Spinal cord (tissue), 10 donors: ENCODE measurements at places on chromosomes 12 and 14. TPM values are rescaled to one million over a fixed set of nuclear protein-coding genes. Genes with fewer than 3 reads are reported as not detected.

Gene FSCB
- total RNA-seq = 0.11 TPM

Gene SSPN
- total RNA-seq = 23.2 TPM

Gene CCDC60
- total RNA-seq = 3.7 TPM

GRCh38 chr14:100025111-100025510 is 40.1 kb upstream of the EVL start:
- H3K4me1 ChIP-seq = peaks cover 4% of the 10 kb centered on the region
- no peak for DNase-seq
- no peak overlapping the region for H3K27ac ChIP-seq
- H3K36me3 ChIP-seq = no peaks in the 10 kb centered on the region
- no peaks in the 10 kb centered on the region for H3K27me3 ChIP-seq

DNA sequence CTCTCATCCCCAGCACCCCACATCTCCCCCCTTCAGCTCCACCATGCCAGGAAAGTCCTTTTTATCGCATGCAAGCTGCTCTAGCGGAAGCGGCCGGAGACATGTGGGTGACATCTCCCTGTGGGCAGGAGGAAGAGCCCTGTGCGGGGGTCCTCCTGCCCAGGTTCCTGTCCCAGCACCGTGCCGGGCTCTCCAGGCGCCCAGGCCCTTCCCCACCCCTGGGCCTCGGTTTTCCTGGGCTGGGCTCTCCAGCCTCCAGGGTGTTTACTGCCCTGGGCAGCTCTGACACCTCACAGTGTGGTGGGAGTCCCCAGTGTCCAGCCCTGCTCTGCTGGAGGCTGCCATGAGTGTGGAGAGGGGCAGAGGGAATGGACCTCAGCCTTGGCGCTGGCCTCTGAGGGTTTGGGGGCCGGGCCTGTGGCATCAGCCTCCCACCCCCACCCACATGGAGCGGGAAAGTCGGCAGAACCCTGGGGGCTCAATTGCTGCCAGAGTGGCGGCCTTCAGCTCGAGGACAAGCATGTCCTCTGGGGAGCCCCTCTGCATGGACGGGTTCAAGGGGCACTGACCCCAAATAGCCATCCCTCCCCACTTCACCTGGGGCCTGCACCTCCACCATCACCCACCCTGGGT is 16.9 kb downstream of the ASPG start:
- no peak overlapping the region for H3K4me3 ChIP-seq
- H3K36me3 ChIP-seq = peaks cover 2% of the 10 kb centered on the region
- no peak for DNase-seq

GRCh38 chr12:117279606-117280005 is 81.8 kb downstream of the NOS1 start:
- DNase-seq = no peak
- no peaks in the 10 kb centered on the region for H3K36me3 ChIP-seq
- peaks cover 4% of the 10 kb centered on the region for H3K27me3 ChIP-seq
- no peaks in the 10 kb centered on the region for H3K4me1 ChIP-seq

- no peak for DNase-seq
- no peaks in the 10 kb centered on the region for H3K27me3 ChIP-seq
- H3K36me3 ChIP-seq = peaks cover 51% of the 10 kb centered on the region
- no peak overlapping the region for H3K4me3 ChIP-seq
- H3K4me1 ChIP-seq = no peaks in the 10 kb centered on the region
These were observed 8.6 kb downstream of the ACADS start for GRCh38 chr12:120734210-120734609.

DNA sequence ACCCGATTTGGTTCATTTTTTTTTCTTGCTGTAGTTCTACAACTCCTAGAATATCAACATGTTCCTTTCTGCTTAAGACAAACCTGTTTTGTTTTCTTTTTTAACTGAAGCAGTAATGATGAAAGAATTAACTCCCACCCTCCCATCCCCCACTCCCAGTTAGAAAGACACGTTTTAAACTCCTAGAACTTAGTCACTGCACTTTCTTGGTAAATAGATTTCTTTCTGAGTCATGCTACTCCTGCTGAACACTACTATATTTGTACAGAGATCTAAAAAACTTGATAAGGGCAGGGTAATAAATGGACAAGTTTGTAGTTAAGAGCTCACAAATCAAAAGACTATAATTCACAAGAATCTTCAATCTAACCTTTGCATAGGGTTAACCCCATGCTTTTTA is 118.9 kb upstream of the PTPRB start:
- no peaks in the 10 kb centered on the region for H3K36me3 ChIP-seq
- H3K4me3 ChIP-seq = no peak overlapping the region
- no peak for DNase-seq
- H3K27ac ChIP-seq = no peak overlapping the region
- no peaks in the 10 kb centered on the region for H3K27me3 ChIP-seq
- no peaks in the 10 kb centered on the region for H3K4me1 ChIP-seq

DNA sequence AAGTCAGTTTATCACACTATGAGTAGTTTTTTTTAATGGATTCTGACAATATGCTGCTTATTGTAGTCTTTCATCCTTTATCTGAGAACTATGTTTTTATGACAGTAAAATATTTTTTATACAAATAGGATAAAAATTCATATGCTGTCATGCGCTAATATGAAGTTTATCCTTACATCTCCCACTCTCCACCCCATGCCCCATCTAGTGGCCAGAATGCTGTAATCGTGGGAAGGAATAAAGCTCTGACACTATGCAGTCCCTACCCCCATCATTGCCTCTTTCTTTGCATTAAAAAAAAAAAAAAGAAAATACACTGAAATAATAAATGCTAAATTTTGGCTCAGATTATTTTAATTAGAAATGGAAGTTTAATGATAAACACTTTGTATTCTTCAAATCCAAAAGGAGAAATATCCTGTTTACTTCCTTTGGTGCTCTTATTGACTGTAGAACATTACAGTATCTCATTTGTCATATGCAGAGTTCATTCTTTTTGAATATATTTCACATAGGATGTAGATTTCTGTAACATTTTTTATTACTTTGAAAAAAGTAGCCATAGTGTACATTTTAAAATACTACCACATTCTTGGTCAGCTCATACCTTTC is 145.9 kb upstream of the SLCO1C1 start:
- peaks cover 4% of the 10 kb centered on the region for H3K36me3 ChIP-seq
- H3K4me1 ChIP-seq = no peaks in the 10 kb centered on the region
- H3K27me3 ChIP-seq = no peaks in the 10 kb centered on the region
- no peak overlapping the region for H3K4me3 ChIP-seq
- no peak for DNase-seq

Gene MIP
- not detected for total RNA-seq

GRCh38 chr12:103793512-103794045 is 47.5 kb downstream of the NT5DC3 start:
- H3K4me1 ChIP-seq = peaks cover 4% of the 10 kb centered on the region
- H3K27ac ChIP-seq = no peak overlapping the region
- no peaks in the 10 kb centered on the region for H3K27me3 ChIP-seq
- peaks cover 15% of the 10 kb centered on the region for H3K36me3 ChIP-seq

Gene CLMN
- 18.8 TPM for total RNA-seq

DNA sequence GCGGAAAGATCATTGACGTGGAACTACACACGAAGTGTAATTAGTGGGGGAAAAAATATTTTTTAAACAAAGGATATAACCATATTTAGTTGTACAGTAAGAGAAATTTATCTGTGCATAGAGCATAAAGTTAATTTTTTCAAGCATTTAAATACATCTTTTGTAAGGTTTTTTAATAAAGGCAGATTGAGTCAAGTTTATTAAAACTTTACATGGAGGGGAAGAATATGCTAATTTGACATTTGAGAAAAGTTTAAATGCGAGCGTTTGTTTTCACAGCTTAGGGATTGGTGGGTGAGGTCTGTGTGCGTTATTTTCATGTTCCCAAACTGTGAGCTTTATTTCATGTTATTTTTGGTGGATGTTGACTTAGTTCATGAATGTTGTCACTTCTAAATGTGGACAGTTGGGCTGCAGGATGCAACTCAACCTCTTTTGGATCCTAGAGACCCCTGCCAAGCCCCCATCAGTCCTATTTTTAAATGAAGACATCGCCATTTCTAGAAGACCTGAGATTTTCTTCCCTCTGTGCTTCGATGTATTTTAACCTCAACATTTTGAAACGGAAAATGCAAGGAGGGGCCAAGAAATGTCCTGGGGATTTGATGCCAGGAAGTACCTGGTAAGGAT is 32.3 kb downstream of the BRI3BP start:
- no peak for DNase-seq
- peaks cover 10% of the 10 kb centered on the region for H3K36me3 ChIP-seq
- H3K4me3 ChIP-seq = no peak overlapping the region
- H3K27me3 ChIP-seq = no peaks in the 10 kb centered on the region
- H3K27ac ChIP-seq = peak overlapping the region; percentile 3

- no peaks in the 10 kb centered on the region for H3K36me3 ChIP-seq
- no peaks in the 10 kb centered on the region for H3K27me3 ChIP-seq
- DNase-seq = no peak
- H3K27ac ChIP-seq = no peak overlapping the region
- peaks cover 5% of the 10 kb centered on the region for H3K4me1 ChIP-seq
These were observed 284.2 kb upstream of the SOX5 start for GRCh38 chr12:24233519-24234246.

Gene GPR137C
- 6.7 TPM for total RNA-seq

DNA sequence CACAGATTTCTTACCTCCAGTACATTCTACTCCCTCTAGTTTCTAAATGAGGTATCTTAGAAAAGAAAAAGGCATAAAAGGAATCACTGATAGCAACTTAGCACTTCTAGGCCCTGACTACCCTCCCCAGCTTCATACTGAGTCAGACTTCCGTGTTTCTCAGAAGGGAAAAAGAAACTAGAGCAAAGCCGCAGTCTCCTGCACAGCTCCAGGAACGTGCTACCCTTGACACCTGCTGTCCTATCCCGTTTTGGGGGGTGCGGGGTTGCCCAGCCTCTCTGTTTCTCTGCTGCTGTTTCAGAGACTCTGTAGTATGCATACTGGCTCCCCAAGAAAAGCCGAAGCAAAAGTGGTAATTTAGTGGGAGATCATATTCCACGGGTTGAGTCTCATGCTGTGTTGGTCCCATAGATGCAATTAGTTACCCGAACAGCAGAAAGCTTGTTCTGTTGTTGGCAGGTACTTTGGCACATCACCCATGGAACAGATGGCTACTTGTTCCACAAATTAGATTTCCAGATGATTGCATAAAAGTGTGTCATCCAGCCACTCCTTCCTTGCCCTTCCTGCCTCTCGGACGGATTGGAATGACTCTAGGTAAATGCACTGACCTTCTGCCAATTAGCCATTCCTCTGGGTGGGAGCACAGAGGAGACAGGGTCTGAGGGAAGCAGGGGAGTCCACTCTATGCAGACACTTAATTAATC is 438.1 kb downstream of the FUT8 start:
- H3K4me1 ChIP-seq = no peaks in the 10 kb centered on the region
- no peaks in the 10 kb centered on the region for H3K27me3 ChIP-seq
- H3K4me3 ChIP-seq = no peak overlapping the region
- no peak overlapping the region for H3K27ac ChIP-seq
- no peak for DNase-seq

DNA sequence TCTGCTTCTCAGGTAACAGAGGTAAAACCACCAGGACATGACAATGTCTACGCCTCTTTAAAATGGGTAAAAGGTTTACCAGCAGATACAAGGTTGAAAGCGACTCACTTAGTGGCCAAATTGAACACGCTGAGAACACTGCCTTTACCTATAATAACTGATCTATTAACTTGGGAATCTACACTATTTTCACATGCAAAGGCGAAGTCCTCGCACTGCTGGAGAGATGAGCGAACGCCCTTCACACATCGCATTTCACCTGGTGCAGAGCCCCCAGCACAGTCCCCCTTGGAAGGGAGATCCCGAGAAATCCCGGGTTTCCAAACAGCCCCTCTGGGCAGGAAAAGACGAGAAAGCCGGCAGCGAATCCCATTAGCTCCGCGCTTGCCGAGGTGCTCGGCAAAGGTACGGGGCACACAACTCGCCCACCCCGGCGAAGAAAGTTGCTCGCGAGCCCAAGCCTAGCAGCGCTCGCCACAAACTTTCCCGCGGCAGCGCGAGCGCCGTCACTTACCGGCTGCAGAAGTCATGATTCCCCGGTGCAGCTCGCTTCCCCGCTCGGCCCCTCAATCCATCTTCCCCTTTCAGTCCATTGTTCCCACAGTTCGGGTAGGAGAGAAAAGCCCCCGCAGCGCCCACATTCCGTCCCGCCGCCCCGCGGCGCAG is 423 bp downstream of the FGD6 start:
- H3K4me1 ChIP-seq = no peaks in the 10 kb centered on the region
- H3K4me3 ChIP-seq = peak overlapping the region; percentile 81
- peak overlapping the region; percentile 88 for H3K27ac ChIP-seq
- no peak for DNase-seq
- no peaks in the 10 kb centered on the region for H3K36me3 ChIP-seq

- no peak for DNase-seq
- H3K27ac ChIP-seq = no peak overlapping the region
- no peaks in the 10 kb centered on the region for H3K27me3 ChIP-seq
- peaks cover 20% of the 10 kb centered on the region for H3K4me1 ChIP-seq
These were observed 27.6 kb upstream of the GALNT9 start for GRCh38 chr12:132356691-132357622.

GRCh38 chr14:91302391-91302790 is 57.9 kb upstream of the GPR68 start:
- DNase-seq = no peak
- H3K27ac ChIP-seq = no peak overlapping the region
- peaks cover 54% of the 10 kb centered on the region for H3K36me3 ChIP-seq
- H3K4me1 ChIP-seq = peaks cover 21% of the 10 kb centered on the region
- H3K27me3 ChIP-seq = no peaks in the 10 kb centered on the region

- H3K36me3 ChIP-seq = no peaks in the 10 kb centered on the region
- no peak overlapping the region for H3K27ac ChIP-seq
- H3K4me1 ChIP-seq = peaks cover 15% of the 10 kb centered on the region
These were observed 139.3 kb downstream of the ADGRD1 start for GRCh38 chr12:131092901-131093603.

GRCh38 chr12:24896171-24896570 is 52.7 kb downstream of the BCAT1 start:
- no peak overlapping the region for H3K27ac ChIP-seq
- DNase-seq = no peak
- no peak overlapping the region for H3K4me3 ChIP-seq
- H3K36me3 ChIP-seq = peaks cover 6% of the 10 kb centered on the region
- no peaks in the 10 kb centered on the region for H3K4me1 ChIP-seq
- peaks cover 2% of the 10 kb centered on the region for H3K27me3 ChIP-seq

Gene GLIPR1L1
- total RNA-seq = not detected

Gene STK38L
- 49.9 TPM for total RNA-seq

Gene CRIP1
- 4.3 TPM for total RNA-seq

Gene PLCZ1
- total RNA-seq = 0.33 TPM

Gene LTB4R
- total RNA-seq = 2.7 TPM

GRCh38 chr12:26841085-26841484 is 8.1 kb upstream of the ITPR2 start:
- no peak for DNase-seq
- no peak overlapping the region for H3K4me3 ChIP-seq
- no peaks in the 10 kb centered on the region for H3K27me3 ChIP-seq
- H3K27ac ChIP-seq = no peak overlapping the region

Gene NGB
- 2.6 TPM for total RNA-seq

DNA sequence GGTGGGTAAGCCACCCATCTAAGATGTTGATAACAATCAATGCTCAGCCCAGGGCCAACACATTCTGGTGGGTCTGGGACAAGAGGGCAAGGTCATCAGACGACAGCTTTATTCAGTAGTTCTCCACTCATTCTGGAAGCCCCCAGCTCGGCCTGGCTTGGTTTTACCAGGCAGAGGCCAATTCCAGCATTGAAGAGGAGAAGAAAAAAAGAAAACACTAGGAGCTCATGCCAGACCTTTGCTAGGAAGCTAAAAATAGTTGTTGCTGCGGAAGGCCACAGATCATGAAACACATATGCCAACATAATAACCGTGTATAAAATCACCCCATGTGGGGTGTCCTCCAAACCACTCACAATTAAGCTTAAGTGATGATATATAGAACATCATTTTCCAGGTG is 44.4 kb downstream of the CCDC60 start:
- no peaks in the 10 kb centered on the region for H3K27me3 ChIP-seq
- H3K4me1 ChIP-seq = no peaks in the 10 kb centered on the region
- no peak overlapping the region for H3K4me3 ChIP-seq
- no peaks in the 10 kb centered on the region for H3K36me3 ChIP-seq
- H3K27ac ChIP-seq = no peak overlapping the region
- no peak for DNase-seq
